ENCODE measurements at places on chromosomes 4 and X.

- DNase-seq = no peak
Measured at GRCh38 chrX:100687546-100687945, 43.5 kb downstream of the SRPX2 start.

DNA sequence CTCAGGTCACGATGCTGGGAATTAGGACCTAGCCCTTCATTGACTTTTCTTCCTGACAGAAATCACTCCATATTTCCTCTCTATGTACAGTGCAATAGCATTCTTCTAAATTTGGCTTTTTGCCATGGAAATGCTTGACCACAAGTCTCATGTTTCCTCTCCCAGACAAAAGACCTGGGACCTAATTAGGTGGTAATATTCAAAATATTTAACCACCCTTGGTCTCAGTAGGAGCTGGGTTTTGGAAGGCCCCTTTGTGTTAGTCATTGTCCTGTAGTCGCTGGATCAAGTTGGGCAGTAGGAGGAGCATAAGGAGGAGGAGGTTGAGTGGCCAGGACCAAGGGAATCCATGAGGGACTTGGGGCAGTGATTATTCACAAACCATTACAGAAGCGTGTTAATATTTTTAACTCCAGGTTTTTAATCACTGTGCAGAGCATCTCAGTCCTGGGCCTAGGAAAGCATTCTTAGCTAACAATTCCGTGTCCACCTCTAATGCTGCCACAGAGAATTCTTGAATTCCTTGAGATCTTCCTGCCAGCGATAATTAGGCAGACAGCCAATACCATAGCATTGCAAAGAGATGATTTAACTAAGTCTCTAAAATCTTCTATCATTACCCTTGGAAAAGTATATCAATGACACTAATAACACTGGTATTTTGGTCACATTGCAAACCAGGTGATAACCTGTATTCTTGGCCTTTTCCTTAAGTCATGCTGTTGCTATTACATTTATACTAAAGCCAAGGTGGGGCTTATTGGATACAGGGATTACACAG lies 25.0 kb upstream of the SHROOM4 start:
- peak; percentile 27 for DNase-seq

- no peak for DNase-seq
Measured at GRCh38 chr4:163958751-163959150, 464.3 kb downstream of the TMA16 start.

DNA sequence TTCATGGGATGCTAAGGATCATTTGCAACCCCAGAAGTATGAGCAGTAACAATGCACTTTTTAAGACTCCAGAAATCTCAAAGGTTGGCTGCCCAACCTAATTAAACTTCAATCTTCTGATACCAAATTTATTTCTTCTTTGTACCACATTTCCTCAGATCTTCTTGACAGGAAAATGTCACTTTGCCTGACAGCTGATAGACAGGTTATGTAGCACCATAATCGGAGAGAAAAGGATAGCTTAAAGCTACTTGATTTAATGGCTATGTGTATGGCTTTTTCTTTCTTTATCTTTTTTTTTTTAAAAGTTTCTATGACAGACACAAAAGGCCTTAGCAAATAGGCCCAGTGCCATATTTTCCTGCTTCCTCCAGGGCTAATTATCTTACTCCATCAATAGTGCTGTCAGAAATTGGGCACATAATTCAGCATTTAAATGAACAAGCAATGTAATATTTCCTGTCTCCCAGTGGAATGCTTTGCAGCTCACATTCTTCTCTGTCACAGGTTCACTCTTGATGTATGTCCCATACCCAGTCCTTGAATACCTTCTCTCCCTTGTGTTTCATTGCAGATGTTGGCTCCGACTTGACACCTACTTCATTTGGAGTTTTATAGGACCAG lies 795.7 kb downstream of the ADGRL3 start:
- no peak for DNase-seq

DNA sequence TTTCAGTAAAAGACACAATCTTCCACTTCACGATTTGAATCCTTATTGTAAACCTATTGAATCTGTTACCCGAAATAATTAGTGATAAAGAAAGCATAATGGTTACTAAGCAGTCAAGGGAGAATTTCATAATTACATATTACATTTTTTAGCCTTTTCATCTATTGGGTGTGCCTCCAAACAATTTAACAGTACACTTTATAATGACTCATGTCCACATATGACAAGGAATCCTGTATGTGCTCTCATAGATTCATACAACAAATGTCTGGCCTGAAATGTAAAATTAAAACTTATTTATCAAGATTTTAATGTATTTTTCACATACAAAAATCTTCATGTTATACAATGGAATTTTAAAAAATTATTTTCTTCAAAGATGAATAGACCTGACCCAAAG lies 39.4 kb downstream of the PPP3CA start:
- no peak for DNase-seq

GRCh38 chr4:141006242-141006802 lies 126.9 kb downstream of the RNF150 start:
- no peak for DNase-seq
